ENCODE measurements at places on chromosomes 11 and 22.

GRCh38 chr11:42625757-42626665 lies 685.8 kb upstream of the API5 start:
- no peak for DNase-seq

- no peak for DNase-seq
Observed at GRCh38 chr22:38728871-38729796, 23.4 kb downstream of the GTPBP1 start.

GRCh38 chr11:127035824-127036223 lies 35.3 kb upstream of the KIRREL3 start:
- no peak for DNase-seq

DNA sequence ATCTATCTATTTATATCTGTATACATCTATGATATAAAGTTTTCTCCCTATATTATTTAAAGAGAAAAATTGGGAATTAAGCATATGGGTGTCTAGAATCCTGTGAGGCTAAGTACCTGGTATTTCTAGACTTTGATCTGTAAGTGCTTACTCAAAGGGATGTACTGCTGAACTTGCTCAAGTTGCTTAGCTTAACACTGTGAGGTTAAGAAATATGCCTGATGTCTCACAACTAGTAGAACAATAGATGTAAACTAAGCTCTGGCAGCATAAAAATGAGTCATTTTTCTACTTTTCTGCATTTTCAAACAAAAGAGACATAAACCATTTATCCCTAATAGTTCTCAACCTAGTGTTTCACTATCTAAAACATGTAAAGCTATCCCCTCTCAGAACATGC lies 744.4 kb upstream of the ANO3 start:
- no peak for DNase-seq

DNA sequence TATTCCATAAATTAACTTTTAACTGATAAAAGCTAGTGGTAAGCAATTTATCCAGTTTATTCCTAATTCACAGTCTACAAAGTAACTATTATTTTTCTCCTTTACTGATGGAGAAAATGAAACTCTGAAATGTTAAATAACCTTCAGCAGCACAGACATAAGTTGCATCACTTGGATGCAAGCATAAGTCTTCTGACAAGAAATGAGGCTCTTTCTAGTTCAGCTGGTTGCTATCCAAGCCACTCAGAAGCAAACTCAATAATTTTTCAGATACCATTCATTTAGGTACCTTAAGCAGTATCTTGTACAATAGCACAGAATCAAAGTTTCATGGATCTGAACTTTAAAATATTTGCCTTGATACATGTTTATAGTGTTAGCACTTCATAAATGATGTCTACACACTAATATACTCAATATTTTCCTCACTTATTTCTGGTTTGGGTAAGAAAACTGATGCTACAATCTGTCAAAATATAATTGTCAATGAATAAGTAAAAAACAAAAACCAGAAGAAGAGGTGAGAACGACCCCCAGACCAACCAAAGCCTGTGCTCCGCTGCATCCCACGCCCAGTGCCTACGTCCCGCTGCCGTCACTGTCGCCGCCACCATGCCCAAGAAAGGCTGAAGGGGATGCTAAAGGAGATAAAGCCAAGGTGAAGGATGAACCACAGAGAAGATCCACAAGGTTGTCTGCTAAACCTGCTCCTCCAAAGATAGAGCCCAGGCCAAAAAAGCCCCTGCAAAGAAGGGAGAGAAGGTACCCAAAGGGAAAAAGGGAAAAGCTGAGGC lies 18.1 kb downstream of the FAM168A start:
- no peak for DNase-seq

- DNase-seq: no peak
Observed at GRCh38 chr22:26587991-26588613, 1.8 kb downstream of the TPST2 start.

GRCh38 chr11:133234883-133235282 lies 297.4 kb downstream of the OPCML start:
- DNase-seq: no peak

GRCh38 chr11:134660416-134660815 lies 248.4 kb upstream of the B3GAT1 start:
- DNase-seq: no peak

All from nephron progenitor cell (in vitro differentiated cells).